Dermis lymphatic vessel endothelial cell (primary cell): ENCODE measurements at places on chromosomes 2 and 18. TPM values are rescaled to one million over a fixed set of nuclear protein-coding genes. Genes with fewer than 3 reads are reported as not detected.

ITPRIPL1 gene
- 3.2 and 3.3 TPM in 2 replicates for total RNA-seq

C2orf15 gene
- 0.11 and 0.26 TPM in 2 replicates for total RNA-seq

NT5DC4 gene
- not detected in 2 replicates for total RNA-seq

GALNT5 gene
- under 0.01 TPM in 2 replicates for total RNA-seq

CCDC74A gene
- 1.0 and 10.6 TPM in 2 replicates for total RNA-seq

ST8SIA5 gene
- under 0.01 TPM in 1 of 2 replicates, not detected in the other for total RNA-seq
